ENCODE measurements at places on chromosomes 1 and 21.
A peak's percentile ranks its signal among the peaks of the same experiment; 100 is the strongest.

GRCh38 chr1:220775240-220775853 lies 11.4 kb upstream of the MTARC1 start:
- DNase-seq, result no peak

- no peak for DNase-seq
These were observed 35.0 kb upstream of the THEM4 start for GRCh38 chr1:151944126-151944856.

- peak; percentile 72 for DNase-seq
These were observed at the start of gene CFAP45 for GRCh38 chr1:159900086-159900680. Gene CFAP45 (minus strand): TSS chr1:159900165. CDS start chr1:159900098, 67 bp downstream.

GRCh38 chr1:27478098-27478497 lies 11.9 kb downstream of the WASF2 start:
- DNase-seq, result no peak

- no peak for DNase-seq
These were observed 3.4 kb upstream of the PDE9A start for GRCh38 chr21:42650033-42650370.

DNA sequence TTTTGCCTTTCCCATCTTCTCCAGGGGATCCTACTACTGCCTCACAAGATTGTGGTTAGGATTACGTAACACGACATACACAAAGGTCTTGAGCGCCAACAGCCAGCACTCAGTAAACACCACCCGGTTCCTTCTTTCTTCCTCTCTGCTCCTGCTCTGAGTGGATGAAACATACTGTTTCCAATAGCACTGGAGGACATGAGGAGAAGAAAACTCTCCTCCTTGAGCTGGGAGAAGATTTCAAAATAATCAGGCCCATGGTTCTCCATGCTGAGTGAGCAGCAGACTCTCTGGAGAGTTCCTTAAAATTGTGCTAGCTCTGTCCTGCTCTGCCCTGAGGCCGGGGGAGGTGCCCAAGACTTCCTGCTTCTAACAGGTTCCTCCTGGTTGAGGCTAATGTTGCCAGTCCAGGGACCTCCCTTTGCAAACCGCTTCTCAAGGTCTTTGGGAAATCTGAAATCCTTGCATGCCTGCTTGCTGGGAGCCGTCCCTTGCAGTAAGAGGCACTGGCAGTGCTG lies 29.4 kb upstream of the MX1 start:
- DNase-seq, result no peak

DNA sequence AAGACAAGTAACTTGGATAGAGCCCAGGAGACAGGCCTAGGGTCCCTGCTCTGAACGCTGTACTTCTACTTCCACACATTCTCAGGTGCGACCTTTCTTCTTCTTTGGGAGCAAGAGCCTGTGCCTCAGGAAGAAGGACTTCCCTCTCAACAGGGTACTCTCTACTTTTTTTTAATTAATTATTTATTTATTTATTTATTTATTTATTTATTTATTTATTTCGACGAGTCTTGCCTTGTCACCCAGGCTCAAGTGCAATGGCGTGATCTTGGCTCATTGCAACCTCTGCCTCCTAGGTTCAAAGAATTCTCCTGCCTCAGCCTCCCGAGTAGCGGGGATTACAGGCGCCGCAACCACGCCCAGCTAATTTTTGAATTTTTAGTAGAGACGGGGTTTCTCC lies 361.6 kb downstream of the FAM72C start:
- no peak for DNase-seq

GRCh38 chr1:199172171-199173124 lies 533.6 kb downstream of the PTPRC start:
- DNase-seq, result no peak

DNA sequence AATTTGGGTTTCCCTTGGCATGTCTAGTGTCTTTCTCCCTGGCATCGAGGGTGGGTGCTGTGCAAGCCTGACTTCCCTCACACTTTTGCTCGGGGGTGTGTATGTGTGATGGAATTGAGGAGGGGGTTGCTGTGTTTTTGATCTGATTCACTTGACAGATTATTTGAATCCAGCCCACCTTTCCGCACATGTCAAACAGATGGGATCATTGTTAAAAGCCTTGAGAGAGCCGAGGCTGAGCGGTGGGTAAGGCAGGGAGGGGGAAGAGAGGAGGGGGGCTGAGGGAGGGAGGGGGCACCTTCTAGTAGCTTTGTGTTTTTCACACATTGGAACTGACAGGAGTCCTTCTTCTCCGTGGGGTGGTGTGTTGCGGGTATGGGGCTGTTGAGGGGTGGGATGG lies 90.0 kb downstream of the PAPPA2 start:
- DNase-seq, result no peak

- DNase-seq, result peak; percentile 76
These were observed 35.2 kb downstream of the DNASE2B start for GRCh38 chr1:84433258-84434080.

GRCh38 chr1:205981257-205981656 lies 21.9 kb downstream of the RAB7B start:
- no peak for DNase-seq

DNA sequence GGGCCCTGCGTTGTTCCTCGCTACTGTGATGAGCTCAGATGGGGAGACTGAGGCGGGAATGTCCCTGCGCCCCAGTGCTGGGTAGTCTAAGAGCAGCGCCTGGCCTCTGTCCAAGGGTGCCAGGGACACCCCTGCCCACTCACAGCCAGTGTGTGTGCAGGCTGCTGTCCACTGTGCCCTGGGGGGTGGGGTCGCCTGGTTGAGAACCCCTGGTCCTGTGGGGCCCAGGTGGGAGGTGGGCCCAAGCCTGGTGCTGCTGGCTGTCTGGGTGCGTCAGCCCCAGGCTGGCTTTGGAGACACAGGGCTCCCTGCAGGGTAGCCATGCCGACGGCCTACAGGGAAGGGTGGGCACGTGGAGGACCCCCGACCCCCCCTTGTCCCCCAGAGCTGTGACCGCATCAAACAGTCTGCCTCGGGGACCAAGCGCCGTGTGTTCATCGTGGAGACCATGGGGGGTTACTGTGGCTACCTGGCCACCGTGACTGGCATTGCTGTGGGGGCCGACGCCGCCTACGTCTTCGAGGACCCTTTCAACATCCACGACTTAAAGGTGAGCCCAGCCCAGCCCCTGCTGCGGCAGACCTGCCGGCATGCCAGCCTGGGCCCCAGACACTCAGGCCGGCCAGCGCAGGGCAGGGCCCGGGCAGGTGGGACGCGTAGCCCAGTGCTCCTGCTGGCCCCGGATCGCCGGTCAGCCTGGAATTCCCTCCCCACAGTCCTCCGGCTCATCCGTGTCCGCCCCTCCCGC lies 14.9 kb downstream of the CFAP410 start:
- no peak for DNase-seq

DNA sequence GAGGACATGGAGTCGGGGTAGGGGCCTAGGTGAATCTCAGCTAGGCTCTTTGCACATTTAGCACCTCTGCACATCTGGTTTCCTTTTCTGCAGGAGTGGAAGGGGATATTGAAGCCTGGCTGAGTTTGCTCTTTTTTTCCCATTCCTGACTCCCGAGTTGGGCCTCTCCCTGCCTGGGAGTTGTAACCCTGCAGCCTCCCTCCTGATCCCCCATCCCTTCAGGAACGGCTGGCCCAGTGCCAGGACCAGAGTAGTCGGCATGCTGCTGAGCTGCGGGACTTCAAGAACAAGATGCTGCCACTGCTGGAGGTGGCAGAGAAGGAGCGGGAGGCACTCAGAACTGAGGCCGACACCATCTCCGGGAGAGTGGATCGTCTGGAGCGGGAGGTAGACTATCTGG lies 836 bp downstream of the OLFML3 start:
- no peak for DNase-seq

GRCh38 chr1:167111868-167112709 lies 18.2 kb downstream of the STYXL2 start:
- no peak for DNase-seq

DNA sequence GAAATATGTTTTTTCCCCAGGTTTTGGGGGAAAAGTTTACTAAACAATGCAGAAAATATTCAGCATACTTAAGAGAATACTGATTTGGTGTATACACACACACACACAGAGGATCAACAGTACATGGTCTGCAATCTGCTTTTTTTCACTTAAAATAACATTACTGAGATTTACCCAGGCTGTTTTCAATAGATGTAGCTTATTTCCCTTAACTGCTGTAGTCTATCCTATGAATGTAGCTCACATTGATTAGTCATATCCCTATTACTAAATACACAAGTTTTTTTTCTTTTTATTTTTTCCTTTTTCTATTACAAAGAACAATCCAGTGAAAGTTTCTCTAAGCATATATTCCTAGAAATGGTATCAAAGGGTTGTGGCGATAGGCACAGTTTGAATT lies 266.7 kb upstream of the GREM2 start:
- DNase-seq, result no peak

- DNase-seq, result no peak
These were observed 15.1 kb downstream of the RNF223 start for GRCh38 chr1:1058921-1059493.

DNA sequence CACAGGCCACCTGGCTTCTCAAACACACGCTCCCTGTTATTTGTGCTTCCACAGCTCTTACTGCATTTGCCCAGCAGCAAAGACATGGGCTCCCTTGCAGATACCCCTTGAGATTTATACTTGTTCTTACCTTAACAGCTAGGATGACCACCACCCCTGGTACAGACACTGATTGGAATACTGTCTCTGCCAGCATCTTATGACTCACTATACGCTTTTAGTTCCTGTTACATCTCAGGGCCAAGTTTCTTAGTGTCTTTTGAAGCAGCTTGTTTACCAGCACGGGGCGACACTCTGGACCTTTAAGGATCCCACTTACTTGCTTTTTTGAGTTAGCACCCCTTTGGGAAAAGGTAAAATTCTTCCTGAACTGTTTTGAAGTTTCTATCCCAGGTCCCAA lies 874.8 kb downstream of the KCNT2 start:
- no peak for DNase-seq

DNA sequence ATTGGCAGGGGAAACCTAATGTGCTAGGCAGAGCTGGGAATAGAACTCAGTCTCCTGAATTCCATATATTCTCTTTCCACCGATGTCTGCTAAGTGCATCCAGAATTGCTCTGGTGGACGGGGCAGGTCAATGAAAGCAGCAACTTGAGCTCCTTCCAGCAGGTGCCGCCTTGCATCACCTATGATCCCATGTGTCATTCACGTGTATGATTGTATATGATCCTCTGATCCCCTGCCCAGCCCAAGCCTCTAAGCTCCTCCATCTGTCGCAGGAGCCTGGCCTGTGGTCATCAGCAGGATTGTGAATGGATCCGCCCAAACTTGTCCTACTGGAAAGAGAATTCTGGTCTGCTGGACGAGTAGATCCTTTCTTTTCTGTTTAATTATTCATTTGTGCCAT lies 13.1 kb downstream of the ACTA1 start:
- no peak for DNase-seq

DNA sequence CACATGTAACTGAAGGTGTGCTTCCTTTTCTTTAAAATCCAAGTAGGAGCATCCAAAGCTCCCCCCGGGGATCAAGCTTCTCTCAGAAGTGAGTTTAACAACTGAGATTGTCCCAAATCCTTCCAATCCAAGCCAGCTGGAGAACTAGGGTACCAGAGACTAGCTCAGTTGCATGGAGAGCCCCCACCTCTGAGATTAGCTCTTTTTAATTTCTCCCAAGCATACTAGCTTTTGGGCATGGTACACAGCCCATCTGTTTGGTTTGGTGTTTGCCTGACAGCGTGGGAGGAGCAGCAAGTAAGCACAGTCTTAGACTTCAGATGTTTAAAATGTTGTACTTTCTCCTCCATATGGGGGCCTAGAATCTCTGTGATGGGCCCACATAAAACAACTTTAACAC lies 142.8 kb downstream of the ASTN1 start:
- DNase-seq, result no peak

DNA sequence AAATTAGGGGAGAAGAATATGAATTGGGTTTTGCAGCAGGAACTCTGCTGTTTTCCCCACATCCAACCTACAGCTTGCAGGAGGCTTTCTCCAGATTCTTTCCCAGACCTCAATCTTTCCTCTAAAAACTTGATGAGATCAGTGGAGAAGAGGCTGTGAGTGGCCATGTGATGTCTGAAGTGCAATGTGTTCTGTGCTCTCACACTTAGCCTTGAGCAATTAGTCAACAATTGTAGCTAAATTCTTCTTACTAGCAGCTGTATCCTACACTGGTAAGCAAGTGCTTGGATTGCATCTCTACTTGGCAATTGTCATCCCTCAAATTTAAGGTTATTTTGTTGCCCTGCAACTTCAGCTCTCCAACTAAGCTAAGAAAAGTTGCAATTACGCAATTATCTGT lies 807.3 kb upstream of the RGS18 start:
- no peak for DNase-seq

DNA sequence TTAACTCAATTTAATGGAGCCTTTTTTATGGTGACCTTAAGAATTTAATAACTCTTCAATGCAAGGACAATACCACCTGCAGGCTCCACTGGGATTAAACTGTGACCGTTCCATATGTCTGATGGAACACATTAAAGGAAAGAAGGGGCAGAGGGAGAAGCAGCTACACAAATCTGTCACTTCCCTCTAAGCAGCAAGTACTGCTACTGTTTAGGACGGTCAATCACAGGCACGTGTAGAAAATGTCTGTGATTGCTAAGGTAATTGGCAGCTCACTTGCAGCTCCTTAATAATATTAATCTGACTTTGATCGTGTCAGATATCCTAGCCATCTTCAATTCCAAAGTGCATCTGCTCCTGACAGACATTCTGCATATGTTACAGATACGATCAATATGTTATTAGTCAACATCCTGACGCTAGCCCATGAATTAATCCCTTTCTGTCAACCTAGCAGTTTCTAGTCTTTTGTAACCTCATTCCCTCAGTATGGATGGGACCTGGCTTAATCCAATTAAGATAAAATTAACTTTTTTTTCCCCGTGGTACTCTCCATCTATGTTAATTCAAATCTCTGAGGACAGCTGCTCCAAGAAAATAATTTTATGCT lies 1012.4 kb downstream of the AMY1C start:
- no peak for DNase-seq

DNA sequence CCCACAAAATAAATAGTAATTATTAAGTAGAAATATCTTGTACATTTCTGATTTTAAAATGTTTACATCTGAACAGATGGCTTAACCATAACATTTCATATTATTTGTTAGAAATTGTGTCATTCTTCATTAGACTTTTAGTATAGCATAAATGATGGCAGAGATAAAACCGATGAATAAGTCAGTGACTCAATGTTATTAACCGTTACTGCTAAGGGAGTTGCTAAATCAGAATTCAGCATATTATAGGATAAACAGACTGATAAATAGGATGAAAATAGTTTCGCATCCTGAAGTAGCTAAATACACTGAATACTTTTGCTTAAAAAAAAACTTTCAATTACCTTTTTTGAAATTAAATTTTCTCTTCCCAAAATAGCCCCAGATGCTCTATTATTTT lies 610.6 kb upstream of the ZP4 start:
- no peak for DNase-seq

GRCh38 chr1:23436520-23437354 lies 12.2 kb upstream of the TCEA3 start:
- no peak for DNase-seq

- peak; percentile 54 for DNase-seq
These were observed 3.2 kb upstream of the SRM start for GRCh38 chr1:11062965-11063401.

DNA sequence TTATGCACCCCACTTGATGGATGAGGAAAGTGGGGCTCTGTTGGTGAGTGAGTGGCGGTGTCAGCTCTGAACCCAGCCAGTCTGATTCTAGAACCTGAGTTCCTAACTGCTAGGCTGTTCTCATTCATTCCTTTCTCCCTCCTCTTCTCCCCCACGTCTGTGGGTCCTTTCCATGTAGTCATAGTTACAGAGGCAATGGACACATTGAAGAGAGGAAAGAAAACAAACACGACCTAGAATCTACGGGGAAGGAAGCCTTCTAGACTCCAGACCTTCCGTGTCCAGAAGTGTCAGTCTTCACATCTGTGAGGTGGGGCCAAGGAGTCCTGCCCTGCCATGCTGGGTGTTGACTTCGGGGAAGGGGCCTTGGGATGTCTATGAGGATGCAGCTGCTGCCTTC lies 115.8 kb upstream of the WNT4 start:
- no peak for DNase-seq

Measured in NCI-H187 treated with DMSO at 0.1 percent for 48 hours (cell line).